Fibroblast of skin of right quadriceps (primary cell): ENCODE measurements at places on chromosomes 1 and 21.

DNA sequence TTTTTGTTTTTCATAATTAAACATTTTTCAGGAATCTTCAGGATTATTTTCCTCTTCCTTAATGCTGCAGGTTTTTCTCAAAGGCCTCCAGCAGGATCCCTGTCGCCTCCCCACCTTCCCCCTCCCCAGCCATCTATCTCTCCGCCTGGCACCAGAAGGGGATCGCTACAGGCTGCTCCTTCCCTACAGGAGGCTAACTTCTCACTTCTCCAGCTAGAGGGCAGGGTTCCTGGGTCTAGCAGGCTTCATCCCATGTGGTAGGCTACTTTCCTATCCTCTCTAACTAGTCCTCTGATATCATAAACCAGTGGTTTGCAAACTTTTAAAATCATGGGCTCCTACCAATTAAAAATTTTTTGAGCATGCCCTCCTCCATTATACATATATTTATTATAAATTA is 104.1 kb downstream of the KCNN3 start:
- peak; percentile 27 for DNase-seq

GRCh38 chr1:76033800-76034475 is 40.6 kb upstream of the ST6GALNAC3 start:
- no peak for DNase-seq

GRCh38 chr1:205287767-205288559 is 33.6 kb downstream of the NUAK2 start:
- peak; percentile 50 for DNase-seq

DNA sequence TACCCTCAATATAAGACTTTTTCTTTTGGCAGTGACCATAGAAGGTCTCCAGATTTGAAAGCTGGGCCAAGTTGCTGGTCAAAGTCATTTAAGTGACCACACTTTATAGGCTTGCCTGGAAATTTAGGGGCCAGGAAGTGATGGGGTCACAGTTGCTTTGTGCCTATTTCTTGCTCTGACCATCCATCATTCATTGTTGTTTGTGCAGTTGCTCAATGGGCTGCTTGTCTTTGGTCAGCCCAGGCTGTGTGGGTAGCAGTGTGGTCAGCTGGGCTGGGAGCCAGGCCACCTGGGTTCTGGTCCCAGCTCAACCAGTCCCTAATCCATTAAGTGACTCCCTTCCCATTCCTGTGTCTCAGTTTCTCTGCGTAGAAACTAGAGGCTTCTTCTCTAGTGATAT is 2.1 kb upstream of the OTUD7B start:
- no peak for DNase-seq

GRCh38 chr21:39379986-39380891 is 31.4 kb upstream of the HMGN1 start:
- DNase-seq, result peak; percentile 96
